HAP-1 (cell line): ENCODE measurements at places on chromosomes 7 and 10.

GRCh38 chr7:45191396-45191795, 33.8 kb downstream of the RAMP3 start:
- no peak for DNase-seq

GRCh38 chr10:120385992-120386391, 71.0 kb upstream of the PLPP4 start:
- DNase-seq: no peak

GRCh38 chr10:29119374-29119773, 169.5 kb upstream of the LYZL1 start:
- peak; percentile 88 for DNase-seq

GRCh38 chr10:44659320-44659719, 251.8 kb upstream of the TMEM72 start:
- no peak for DNase-seq

- no peak for DNase-seq
Measured at GRCh38 chr7:142805350-142806021, 34.7 kb downstream of the PRSS2 start.

- no peak for DNase-seq
Measured at GRCh38 chr7:82668676-82669075, 225.1 kb upstream of the CACNA2D1 start.
